ENCODE measurements at places on chromosomes 2 and 18. TPM values are rescaled to one million over a fixed set of nuclear protein-coding genes. Genes with fewer than 3 reads are reported as not detected.

GRCh38 chr2:128291844-128292598 is 26.6 kb downstream of the HS6ST1 start:
- no peak for DNase-seq

GRCh38 chr2:219334076-219334475 is 1.5 kb upstream of the RESP18 start:
- no peak for DNase-seq

DNA sequence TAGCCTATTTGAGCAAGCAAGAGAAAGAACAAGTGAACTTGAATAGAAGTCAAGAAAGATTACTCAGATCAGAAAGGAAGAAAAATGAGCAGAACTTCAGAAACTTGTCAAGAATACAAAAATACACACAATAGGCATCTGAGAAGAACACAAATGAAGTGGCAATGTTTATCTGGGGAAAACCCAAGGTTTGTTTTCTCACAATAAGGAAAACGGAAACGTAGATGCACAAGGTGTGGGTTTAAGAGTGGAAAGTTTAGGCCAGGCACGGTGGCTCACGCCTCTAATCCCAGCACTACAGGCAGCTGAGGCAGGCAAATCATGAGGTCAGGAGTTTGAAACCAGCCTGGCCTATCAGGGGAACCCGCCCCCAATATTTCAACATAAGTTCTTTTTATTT is 159.5 kb upstream of the GYPC start:
- no peak for DNase-seq

DNA sequence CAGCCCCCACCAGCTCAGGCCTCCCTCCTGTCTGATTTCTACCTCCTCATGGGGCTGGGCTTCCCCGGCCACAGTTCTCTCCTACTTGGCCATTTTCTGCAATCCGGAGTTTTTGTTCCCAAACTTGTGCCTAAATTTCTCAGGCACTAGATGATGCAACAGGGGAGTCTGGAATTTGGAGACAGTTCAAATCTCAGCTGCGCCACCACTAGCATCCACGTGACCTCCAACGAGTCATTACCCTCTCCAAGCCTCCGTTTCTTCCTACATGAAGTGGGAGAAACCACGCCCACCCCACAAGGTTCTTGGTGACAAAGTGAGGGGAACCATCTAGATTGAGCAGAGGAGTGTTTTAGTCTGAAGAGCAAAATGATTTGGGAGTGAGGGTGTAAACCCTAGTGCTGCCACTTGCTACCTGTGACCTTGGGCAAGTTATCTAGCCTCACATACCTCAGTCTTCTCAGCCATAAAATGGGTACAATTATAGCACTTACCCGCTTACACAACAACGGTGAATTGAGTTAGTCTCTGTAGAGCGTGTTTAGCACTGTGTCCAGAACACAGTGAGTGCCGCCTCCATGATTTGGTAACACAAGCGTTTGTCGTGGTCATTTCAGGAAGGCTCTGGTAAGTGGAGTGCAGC is 61.4 kb upstream of the ASAP2 start:
- no peak for DNase-seq

DNA sequence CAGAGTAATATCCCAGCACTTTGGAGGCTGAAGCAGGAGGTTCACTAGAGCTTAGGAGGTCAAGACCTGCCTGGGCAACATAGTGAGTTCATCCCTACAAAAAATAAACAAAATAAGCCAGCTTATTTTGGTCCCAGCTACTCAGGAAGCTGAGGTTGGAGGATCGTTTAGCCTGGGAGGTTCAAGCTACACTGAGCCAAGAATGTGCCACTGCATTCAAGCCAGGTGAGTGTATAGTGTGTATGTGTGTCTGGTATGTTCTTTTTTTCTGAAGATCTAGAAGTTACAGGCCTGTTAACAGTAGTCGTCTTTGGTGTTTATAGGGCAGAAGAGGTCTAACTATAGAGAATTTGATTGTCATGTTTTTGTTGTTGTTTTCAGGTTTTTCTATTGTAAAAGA is 40.2 kb downstream of the ZC3H15 start:
- no peak for DNase-seq

DNA sequence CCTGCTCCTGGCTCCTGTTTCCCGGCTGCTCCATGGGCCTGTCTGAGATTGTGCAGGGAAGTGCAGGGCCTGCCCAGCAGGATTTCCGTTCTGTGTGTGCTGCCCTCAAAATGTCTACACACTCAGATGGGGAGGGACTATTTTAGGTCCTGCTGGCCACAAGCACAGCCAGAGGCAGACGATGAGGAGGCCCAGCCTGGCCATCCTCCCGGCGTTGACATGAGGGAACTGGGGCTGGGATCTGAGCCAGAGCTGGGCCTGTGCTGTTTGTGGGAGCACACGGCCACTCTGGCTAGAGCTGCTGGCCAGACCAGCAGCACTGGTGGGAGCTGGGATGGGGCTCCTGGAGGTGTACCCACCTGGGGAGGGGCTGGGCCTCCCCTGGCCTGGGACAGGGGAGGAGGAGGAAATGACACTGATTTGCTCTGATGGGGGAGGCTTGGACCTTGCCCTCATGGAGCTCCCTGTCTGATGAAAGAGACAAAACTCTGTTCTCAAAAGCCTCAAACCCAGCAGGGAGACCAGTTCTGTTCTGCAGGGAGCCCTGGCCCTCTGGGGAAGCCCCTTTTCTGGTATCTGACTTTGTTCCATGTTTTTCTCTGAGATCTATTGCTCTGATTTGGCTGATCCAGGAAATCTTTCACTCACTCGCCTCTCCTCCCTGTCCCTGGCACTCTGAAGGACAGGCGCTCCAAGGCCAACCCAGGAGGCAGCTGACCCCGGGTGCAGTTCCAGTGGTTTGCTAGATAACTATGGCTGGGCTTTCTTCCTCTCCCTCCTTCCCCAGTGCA is 161.8 kb downstream of the DYSF start:
- DNase-seq: no peak

Gene TRIM54
- total RNA-seq: not detected

Gene KATNAL2
- 0.45 TPM for total RNA-seq

Gene MAL
- 54.6 TPM for total RNA-seq

Gene LHCGR
- total RNA-seq: not detected

Gene CNOT11
- total RNA-seq: 71.9 TPM
